Bronchus fibroblast of lung (primary cell): ENCODE measurements at places on chromosomes 5 and 9. TPM values are rescaled to one million over a fixed set of nuclear protein-coding genes. Genes with fewer than 3 reads are reported as not detected.

The ZNF462 gene
- total RNA-seq = 5.7 and 6.8 TPM in 2 replicates

The IL17B gene
- not detected in 2 replicates for total RNA-seq

The ARHGEF28 gene
- 9.2 and 10.7 TPM in 2 replicates for total RNA-seq

The SLC2A6 gene
- 20.0 and 21.0 TPM in 2 replicates for total RNA-seq

The COL23A1 gene
- total RNA-seq = not detected in 2 replicates

The CSNK1A1 gene
- total RNA-seq = 192 and 204 TPM in 2 replicates

The LCN15 gene
- total RNA-seq = not detected in 2 replicates

The TEX48 gene
- total RNA-seq = not detected in 2 replicates

The MLANA gene
- not detected in 2 replicates for total RNA-seq

The IFNB1 gene
- total RNA-seq = not detected in 2 replicates

The MRRF gene
- 36.0 and 36.3 TPM in 2 replicates for total RNA-seq

The FOXD4L6 gene
- under 0.01 TPM in 1 of 2 replicates, not detected in the other for total RNA-seq

The ENHO gene
- not detected in 2 replicates for total RNA-seq

The MYMK gene
- not detected in 2 replicates for total RNA-seq

The FOXE1 gene
- not detected in 2 replicates for total RNA-seq

The ACOT12 gene
- total RNA-seq = 0.84 and 1.2 TPM in 2 replicates

The HAUS6 gene
- 11.3 and 13.3 TPM in 2 replicates for total RNA-seq

The PCA3 gene
- total RNA-seq = not detected in 2 replicates

The SLC6A19 gene
- total RNA-seq = not detected in 2 replicates

The ITK gene
- total RNA-seq = not detected in 2 replicates

The FBLL1 gene
- 0.15 and 0.34 TPM in 2 replicates for total RNA-seq

The HMGCS1 gene
- 247 TPM in 2 replicates for total RNA-seq

The GPX3 gene
- 2.4 and 2.7 TPM in 2 replicates for total RNA-seq

The LCN1 gene
- total RNA-seq = not detected in 2 replicates

The CCDC192 gene
- not detected in 2 replicates for total RNA-seq

The RASGEF1C gene
- not detected in 2 replicates for total RNA-seq

The PHF24 gene
- total RNA-seq = 0.17 and 0.74 TPM in 2 replicates

The FAM153A gene
- total RNA-seq = not detected in 2 replicates

The RAB3C gene
- total RNA-seq = not detected in 2 replicates

The PPIC gene
- 16.8 and 22.5 TPM in 2 replicates for total RNA-seq

The ANKHD1 gene
- total RNA-seq = 22.5 and 23.8 TPM in 2 replicates

The CXCL14 gene
- not detected in 2 replicates for total RNA-seq

The DIPK1B gene
- total RNA-seq = 1.5 and 2.5 TPM in 2 replicates

The PRDM9 gene
- total RNA-seq = not detected in 2 replicates

The GABRA1 gene
- total RNA-seq = not detected in 2 replicates

The LMX1B gene
- not detected in 2 replicates for total RNA-seq

The SPATA31D4 gene
- not detected in 2 replicates for total RNA-seq

The GNE gene
- total RNA-seq = 28.7 and 28.9 TPM in 2 replicates

The NPR3 gene
- 19.3 and 19.9 TPM in 2 replicates for total RNA-seq

The S1PR3 gene
- 26.6 and 28.7 TPM in 2 replicates for total RNA-seq

The RLN2 gene
- total RNA-seq = 0.17 TPM in 1 of 2 replicates, not detected in the other

The UNC13B gene
- total RNA-seq = 11.1 and 11.3 TPM in 2 replicates

The PKD2L2 gene
- not detected in 2 replicates for total RNA-seq

The SGTB gene
- total RNA-seq = 9.2 and 9.8 TPM in 2 replicates

The TRPM6 gene
- under 0.01 TPM in 2 replicates for total RNA-seq

The ABO gene
- not detected in 2 replicates for total RNA-seq

The PDE6A gene
- not detected in 2 replicates for total RNA-seq

The ZNF618 gene
- total RNA-seq = 6.4 TPM in 2 replicates
